ENCODE measurements at places on chromosomes 1 and 21.

GRCh38 chr1:152001631-152002584 is 8.2 kb upstream of the S100A10 start:
- peak; percentile 94 for DNase-seq

GRCh38 chr1:11320153-11320936 is 47.3 kb downstream of the UBIAD1 start:
- DNase-seq: no peak

DNA sequence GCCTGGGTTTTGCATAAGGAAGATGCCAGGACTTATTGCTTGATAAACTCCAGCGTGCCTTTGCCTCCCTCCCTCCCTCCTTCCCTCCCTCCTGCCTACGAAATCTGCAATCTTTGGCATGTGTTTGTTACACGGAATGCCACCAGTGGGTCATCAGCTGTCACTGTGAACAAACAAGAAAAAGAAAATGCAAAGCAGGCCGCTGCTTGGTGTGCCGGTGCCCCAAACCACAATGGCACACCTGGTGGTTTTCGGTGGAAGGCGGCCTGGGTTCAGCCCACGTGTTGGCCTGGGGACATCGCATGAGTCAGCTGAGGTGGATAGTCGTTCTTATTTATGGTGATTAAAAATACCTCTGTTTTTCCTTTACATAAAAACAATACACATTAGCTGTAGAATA is 16.3 kb upstream of the IFNLR1 start:
- DNase-seq: no peak

- no peak for DNase-seq
These were observed 15.2 kb downstream of the PDZK1IP1 start for GRCh38 chr1:47174656-47175020.

GRCh38 chr21:26846036-26846931 is 1.1 kb upstream of the ADAMTS1 start:
- DNase-seq: peak; percentile 85
